Activated gamma-delta T cell treated with anti-CD3 and anti-CD28 coated beads, Interleukin-2, amount 50 U/mL, for 16 hours (primary cell): ENCODE measurements at places on chromosomes 12 and 14.

DNA sequence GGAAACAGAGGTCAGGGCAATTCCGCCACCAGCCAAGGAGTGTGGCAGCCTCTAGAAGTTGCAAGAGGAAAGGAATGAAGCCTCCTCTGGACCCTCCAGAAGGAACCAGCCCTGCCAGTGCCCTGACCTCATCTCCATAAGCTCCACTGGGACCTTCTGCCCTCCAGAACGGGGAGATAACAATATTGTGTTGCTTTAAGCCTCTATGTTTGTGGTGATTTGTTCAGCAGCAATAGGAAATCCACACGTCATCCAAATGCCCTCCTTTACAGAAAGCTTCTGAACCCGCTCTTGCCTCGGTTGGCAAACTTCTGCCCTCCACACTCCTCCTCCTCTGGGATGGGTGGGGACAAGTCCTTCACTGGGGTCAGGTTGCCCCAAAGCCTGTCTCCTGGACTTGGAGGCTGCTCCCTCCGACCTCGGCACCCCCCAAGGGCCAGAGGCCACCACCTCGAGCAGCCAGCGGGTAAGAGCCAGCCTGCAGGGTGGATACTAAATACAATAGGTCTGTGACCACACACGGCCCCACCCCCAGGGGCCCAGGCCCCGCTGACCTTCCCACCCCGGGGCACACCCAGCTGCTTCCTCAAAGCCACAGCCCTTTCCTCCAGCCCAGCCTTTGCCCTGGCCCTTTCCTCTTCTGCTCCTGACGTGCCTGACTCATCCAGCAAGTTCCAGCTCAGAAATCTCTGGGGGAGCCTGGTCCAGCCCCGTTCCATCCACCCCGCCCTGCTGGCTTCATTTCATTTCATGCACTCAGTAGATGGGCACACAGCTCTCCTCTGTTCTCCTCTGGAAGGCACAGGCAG, 58.7 kb upstream of the NCOR2 start:
- DNase-seq: no peak

GRCh38 chr12:89525305-89525823, 483 bp downstream of the POC1B start:
- peak; percentile 13 for DNase-seq

DNA sequence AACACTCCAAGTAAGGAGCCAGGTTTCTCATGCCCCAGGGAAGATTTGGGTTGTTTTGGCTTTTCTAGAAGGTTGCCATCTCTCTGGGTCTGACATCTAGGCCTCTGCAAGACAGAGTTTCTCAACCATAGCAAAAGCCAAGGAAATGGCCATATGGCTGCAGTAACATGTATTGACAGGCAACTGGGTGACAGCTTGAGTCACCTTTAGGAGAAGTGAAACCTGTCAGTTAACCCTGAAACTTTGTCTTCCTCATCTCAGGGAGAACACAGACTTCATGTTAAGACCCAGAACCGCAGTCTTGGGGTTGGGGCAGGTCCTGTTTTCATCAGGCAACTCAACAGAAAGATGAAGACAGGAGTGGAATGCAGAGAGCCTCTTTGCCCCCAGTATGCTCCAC, 46.0 kb upstream of the PLBD1 start:
- DNase-seq: no peak

DNA sequence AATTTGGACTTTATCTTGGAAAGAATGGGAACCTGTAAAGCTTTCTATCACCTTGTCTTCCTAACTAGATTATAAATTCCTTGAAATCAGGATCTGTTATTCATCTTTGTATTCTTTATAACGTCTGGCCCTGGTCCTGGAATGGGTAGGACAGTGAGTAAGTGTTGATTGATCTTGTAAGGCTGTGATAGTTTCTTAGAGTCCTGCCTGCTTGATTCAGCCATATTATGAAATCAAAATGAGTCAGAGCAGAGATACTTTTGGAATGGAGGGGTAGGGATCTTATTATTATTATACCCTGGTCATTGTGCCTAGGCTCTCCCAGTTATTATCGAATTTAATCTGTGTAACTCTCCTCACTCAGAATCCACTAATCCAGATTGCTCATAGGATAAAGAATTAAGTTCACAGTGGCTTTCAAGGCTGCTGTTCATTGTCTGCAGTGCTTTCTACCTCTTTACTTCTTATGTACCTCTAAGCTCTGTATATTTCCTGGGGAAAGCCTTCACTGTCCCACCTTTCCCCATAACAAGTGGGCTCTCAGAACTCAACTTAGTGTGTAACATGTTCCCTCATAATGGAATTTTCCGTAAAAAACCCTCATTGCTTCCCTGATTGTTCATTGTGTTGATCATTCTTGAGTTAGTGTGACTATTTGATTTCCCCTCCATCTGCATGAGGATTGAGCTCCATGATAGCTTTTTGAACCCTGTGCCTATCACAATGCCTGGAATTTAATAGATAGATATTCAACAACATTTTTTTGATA, 93.3 kb downstream of the DAAM1 start:
- DNase-seq: no peak

GRCh38 chr14:24231263-24232120, 675 bp downstream of the NEDD8 start:
- DNase-seq: no peak

DNA sequence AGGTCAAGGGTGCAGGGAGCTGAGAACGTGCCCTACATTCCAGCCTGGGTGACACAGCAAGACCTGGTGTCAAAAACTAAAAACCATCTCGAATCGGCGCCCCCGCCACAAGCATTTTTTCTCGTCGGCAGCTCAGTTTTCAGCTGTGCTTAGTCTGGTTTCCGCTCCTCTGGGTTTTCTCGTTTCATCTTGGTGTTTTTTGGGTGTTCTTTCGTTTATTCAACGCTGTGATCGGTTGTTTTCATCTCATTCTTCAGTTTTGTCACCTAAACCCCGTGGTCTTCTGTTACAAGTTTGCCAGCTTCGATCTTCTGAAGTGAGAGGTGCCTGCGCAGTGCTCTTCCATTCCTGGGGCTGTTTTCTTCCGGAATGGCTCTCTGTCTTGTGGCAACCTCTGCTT, 41.4 kb downstream of the NOC4L start:
- DNase-seq: no peak

DNA sequence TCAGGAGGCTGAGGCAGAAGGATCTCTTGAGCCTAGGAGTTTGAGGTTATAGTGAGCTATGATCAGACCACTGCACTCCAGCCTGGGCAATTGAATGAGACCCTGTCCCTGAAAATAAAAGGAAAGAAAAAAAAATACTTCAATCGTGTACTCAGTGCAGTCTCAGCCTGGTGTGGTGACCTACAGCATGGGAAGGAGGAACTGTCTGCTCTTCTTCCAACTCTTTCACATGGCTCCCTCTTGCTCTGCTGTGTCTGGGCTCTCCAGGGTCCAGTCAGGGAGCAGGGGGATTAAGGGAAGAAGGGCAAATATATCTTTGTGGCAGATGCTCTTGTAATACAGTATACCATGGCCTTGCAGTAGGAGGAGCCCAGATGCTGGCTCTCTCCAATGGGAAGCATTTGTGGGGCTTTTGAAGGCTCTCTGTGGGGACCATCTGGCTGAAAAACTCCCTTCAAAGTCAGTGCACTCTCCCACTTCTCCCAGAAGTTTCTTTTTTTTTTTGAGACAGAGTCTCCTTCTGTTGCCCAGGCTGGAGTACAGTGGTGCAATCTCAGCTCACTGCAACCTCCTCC, 76.6 kb upstream of the TMPO start:
- no peak for DNase-seq
